H4 (cell line): ENCODE measurements at places on chromosomes 4 and X. TPM values are rescaled to one million over a fixed set of nuclear protein-coding genes. Genes with fewer than 3 reads are reported as not detected.

The BEX1 gene
- 53.5 and 61.2 TPM in 2 replicates for total RNA-seq

GRCh38 chr4:87073199-87074120 is 138.6 kb downstream of the AFF1 start:
- no peak for DNase-seq

GRCh38 chr4:144421056-144421455 is 224.9 kb upstream of the HHIP start:
- DNase-seq: no peak

DNA sequence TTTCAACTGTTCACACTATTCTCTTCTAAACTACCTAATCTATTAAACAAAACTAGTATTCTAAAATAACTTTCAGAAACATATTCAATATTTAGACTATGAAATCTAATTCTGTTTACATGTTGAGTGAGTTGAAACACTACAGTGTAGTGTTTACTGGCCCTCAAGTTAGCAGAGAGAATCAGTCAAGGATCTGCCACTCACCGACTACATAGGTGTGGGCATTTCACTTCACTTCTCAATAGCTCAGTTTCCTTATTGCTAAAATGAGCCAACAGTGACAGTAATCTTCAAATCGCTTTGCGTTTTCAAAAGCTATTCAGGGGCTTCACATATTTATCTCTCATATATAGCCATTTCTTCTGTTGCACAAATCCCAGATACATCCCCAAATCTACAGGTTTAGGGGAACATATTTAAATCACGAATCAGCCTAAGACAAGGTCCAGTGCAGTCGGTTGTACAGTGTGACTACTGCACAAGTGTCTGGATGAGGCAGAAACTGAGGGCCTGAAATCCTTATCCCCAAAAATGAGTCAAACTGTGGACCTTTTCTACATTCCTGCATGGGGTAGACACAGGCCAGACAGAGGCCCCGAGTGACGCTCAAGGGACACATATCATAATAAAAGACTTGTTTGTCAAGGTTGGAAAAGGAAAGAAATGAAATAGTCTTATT is 129.8 kb downstream of the PPP3CA start:
- DNase-seq: no peak

The RPS6KA6 gene
- total RNA-seq: 3.1 and 5.8 TPM in 2 replicates

DNA sequence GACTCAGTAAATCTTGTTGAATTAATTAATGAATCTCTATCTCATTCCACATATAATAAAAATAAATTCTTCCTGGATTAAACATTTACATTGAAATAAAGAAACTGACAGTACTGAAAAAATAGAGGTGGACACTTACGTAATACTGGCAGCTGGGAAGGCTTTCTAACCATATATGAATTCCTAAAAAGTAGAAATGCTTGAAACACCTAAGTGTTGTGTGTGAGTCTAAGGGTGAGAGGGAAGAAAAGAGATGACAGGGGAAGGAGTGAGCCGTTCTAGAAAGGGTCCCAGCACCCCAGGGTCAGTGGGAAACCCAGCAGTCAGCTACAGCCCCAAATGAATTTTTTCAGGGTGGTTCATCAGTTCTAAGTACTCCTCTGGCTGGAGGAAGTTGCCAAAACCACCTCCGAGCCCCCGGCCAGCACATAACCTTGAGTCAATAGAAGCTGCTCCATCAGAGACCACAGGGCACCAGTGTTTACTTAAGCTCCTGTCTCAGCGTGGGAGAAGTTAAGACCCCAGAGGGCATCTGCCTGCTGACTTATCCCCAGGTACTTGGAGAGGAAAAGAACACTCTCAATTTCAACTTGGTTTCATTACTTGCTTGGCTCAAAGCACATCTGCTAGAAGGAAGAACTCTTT is 18.3 kb downstream of the GAB3 start:
- no peak for DNase-seq

GRCh38 chr4:177182166-177182565 is 127.5 kb upstream of the NEIL3 start:
- no peak for DNase-seq

The RBM46 gene
- total RNA-seq: not detected in 2 replicates

GRCh38 chrX:103378990-103379389 is 2.7 kb downstream of the BEX3 start:
- no peak for DNase-seq

DNA sequence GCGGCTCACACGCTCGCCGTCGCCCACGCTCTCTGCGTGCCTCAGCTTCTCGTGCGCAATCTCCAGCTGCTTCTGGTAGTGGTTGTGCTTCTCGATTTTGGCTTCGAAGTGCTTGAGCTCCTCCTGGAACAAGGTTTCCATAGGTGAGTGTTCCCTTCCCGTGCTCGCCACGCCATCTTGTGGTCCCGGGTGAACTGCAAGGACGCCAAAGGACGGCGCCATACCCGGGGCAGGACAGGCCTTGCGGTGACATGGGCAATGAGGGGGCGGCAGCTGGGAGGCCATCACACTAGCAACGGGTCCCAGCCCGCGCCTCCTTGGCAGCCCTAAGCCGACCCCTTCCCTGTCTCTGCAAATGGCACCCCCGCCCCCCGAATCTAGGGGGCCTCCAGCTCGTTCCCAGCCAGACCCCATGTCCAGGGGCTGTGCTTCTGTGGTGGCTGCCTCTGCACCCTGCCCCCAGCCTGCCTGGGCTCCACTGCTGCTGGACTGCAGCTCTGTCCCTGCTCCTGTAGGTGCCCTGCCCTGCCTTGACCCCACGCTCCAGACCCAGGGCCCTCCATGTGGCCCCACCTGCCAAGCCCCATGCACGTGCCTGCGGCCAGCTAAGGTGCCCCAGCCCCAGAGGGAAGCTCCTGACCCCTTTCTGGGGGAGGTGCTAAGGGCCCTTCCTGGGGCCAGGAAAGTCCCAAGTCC is 17.3 kb downstream of the LRPAP1 start:
- DNase-seq: no peak

The UGT2B17 gene
- total RNA-seq: not detected in 2 replicates

- DNase-seq: no peak
Observed at GRCh38 chr4:153176938-153177337, 27.3 kb upstream of the TRIM2 start.

- no peak for DNase-seq
Observed at GRCh38 chrX:153305972-153306371, 15.6 kb downstream of the PNMA6F start.
